ENCODE measurements at places on chromosomes 6 and 20. TPM values are rescaled to one million over a fixed set of nuclear protein-coding genes. Genes with fewer than 3 reads are reported as not detected.

Gene PRSS16
- total RNA-seq = 3.4 TPM

- DNase-seq = no peak
Measured at GRCh38 chr6:102619585-102619984, 1226.1 kb downstream of the GRIK2 start.

Gene ARMH2
- not detected for total RNA-seq

Gene FILIP1
- 0.17 TPM for total RNA-seq

Gene SLC32A1
- not detected for total RNA-seq

Gene JPH2
- total RNA-seq = 8.5 TPM

- DNase-seq = peak; percentile 19
Measured at GRCh38 chr20:62500237-62500864, 24.6 kb upstream of the GATA5 start.

Gene PTCHD4
- total RNA-seq = 3.1 TPM

Gene TFEB
- total RNA-seq = 5.2 TPM

- no peak for DNase-seq
Measured at GRCh38 chr6:97925504-97925903, 642.5 kb upstream of the MMS22L start.

Gene DTNBP1
- total RNA-seq = 15.1 TPM

- DNase-seq = no peak
Measured at GRCh38 chr20:24977797-24978196, 14.8 kb downstream of the APMAP start.

Gene HCRTR2
- total RNA-seq = not detected

GRCh38 chr6:165695722-165696515 is 32.9 kb upstream of the PDE10A start:
- DNase-seq = peak; percentile 85

Gene LY6G6F
- not detected for total RNA-seq

Gene PTK7
- 81.3 TPM for total RNA-seq

DNA sequence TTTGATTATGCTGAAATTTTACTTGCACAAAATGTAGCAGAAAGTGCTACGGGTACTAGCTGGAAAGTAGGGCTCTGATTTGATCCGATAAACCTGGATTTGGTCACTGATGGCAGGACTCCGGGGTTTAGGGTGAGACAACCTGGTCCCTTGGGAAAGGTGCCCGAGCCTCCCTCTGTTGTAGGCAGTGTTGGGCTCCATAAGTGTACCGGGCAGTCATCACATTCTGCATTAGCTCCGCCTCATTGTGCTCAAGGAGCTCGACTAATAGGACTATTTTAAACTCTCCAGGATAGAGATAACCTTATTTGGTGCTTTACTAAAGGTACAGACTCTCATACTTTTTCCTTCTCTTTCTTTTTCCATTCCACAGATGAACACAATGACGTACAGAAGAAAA is 117.6 kb downstream of the UTRN start:
- no peak for DNase-seq

Gene PRSS35
- not detected for total RNA-seq

DNA sequence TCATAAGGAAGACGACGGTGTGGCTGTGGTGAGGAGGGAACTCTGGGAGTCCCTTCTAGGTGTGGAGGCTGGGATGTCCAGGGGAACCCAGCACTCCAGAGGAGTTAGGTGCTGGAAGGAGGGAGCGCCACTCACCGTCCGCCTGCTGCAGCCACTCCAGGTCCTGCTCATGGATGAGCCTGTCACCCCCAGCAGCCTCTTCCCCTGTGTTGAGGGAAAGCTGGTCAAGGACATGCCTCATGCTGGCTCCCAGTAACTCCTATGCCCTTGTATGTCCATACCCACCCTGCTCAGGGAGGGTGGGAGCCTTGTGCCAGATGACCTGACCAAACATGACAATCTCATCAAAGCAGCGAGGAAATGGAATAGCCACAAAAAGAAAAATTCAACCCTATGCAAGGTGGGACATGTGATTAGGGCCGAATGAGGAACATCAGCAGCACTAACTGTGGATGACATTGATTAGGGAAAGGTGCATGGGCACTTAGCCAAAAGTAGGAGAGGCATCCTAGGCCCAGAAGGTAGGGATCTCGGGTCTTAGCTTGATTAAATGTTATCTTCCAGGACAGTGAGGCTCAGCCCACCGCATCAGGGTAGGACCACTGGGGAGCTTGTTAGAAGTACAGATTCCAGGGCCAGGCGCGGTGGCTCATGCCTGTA is 3.0 kb downstream of the DNPH1 start:
- DNase-seq = no peak

- no peak for DNase-seq
Measured at GRCh38 chr20:17967521-17968365, 851 bp downstream of the SNX5 start.

DNA sequence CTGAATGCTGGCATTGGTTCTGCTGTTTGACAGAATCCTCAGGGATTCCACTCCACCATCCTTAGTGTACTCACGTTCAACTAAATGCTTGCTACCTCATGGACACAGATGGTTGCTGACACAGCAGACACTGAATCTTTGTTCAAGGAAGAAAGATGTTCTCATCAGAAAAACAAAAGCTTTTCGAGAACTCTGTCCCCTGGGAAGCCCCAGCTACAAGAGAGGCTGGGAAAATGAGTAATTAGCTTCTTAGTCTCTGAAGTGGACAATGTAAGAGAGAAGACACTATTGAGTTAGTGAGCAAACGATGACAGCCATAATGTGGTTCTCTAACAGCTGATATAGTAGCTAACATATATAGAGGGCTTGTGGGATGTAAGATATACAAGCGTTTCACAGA is 30.9 kb upstream of the ENPP5 start:
- no peak for DNase-seq

Gene PACSIN1
- total RNA-seq = under 0.01 TPM

DNA sequence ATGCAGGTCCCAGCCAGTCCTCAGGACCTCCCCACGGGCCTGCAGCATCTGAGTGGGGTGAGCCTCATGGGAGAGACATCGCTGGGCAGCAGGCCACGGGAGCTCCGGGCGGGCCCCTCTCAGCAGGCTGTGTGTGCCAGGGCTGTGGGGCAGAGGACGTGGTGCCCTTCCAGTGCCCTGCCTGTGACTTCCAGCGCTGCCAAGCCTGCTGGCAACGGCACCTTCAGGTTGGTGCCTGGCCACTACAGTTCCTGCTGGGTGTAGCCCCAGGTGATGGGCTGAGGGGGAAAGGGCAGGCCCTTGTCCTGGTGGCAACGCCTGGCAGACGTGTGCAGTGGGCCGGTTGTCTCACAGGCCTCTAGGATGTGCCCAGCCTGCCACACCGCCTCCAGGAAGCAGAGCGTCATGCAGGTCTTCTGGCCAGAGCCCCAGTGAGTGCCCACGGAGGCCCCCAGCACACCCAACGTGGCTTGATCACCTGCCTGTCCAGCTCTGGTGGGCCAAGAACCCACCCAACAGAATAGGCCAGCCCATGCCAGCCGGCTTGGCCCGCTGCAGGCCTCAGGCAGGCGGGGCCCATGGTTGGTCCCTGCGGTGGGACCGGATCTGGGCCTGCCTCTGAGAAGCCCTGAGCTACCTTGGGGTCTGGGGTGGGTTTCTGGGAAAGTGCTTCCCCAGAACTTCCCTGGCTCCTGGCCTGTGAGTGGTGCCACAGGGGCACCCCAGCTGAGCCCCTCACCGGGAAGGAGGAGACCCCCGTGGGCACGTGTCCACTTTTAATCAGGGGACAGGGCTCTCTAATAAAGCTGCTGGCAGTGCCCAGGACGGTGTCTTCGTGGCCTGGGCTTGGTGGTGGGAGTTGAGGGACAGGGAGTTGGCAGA is 787 bp upstream of the TNFRSF6B start:
- no peak for DNase-seq

Gene SLC35B3
- total RNA-seq = 54.2 TPM

DNA sequence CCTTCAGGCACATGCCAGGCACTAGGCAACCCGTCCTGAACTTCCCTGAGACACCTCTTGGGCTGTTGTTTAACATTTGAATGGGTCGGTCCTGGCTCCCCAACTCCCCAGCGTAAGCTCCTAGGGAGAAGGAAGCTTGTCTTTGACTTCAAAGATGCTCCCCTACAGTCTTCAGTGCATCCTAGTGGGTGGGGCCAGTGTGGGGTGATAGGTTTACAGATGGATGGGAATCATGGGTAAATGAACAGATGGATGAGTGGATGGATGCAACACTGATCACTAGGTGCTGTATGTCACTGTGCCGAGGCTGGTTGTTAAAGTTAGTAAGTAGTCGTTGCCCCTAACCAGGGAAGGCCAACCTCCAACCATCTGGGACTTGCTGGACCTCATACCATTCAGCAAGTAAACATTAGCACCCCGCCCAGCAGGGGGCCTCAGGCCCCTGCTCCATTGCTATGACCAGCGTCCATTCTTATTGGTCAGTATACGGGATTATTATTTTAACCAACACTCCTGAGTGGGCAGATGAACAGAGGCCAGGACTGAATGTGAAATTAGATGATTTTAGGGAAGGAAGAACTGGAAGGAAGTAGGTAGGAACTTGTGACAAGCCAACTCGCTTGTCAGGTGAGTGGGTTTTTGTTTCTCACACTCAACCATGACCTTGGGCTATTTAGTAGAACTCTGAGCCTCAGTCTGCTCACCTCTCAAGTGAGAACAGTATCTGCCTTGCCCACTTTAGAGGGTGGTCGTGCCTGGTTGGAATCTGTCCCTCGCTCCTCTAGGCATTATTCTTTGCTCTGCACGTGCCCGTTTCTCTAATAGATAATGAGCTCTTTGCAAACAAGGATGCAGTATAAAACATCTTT is 82.9 kb upstream of the FOXP4 start:
- DNase-seq = peak; percentile 73

GRCh38 chr6:152204591-152204990 is 397.1 kb downstream of the ESR1 start:
- no peak for DNase-seq

Gene LIN28B
- not detected for total RNA-seq

Gene TFAP2D
- not detected for total RNA-seq

Measured in renal cortical epithelial cell (primary cell).